Activated CD8-positive, alpha-beta T cell treated with anti-CD3 and anti-CD28 coated beads for 36 hours (primary cell): ENCODE measurements at places on chromosomes 3 and 15. TPM values are rescaled to one million over a fixed set of nuclear protein-coding genes. Genes with fewer than 3 reads are reported as not detected.

The BMF gene
- total RNA-seq = 4.3 TPM

DNA sequence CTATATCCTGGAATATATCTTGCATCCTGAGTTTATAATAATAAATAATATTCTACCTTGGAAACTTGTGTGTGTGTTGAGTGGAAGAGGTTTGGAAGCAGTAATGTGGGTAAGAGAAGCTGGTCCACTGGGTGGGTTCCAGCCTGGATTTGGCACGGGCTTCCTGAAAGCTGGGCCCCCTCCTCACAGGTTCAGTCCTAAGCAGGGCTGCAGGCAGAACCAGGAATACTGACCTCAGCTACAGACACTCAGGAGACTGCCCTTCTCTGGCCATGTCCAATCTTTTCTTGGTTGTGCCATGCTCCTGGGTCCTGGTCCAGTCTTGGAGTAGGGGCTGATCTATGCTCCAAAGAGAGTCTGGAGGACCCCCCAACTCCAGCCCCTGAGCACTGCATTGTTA lies 4.5 kb downstream of the MYD88 start:
- no peak for DNase-seq
- no peak overlapping the region for H3K27ac ChIP-seq
- H3K4me1 ChIP-seq = peaks cover 27% of the 10 kb centered on the region
- no peaks in the 10 kb centered on the region for H3K27me3 ChIP-seq
- H3K4me3 ChIP-seq = no peak overlapping the region
- peaks cover 20% of the 10 kb centered on the region for H3K36me3 ChIP-seq

DNA sequence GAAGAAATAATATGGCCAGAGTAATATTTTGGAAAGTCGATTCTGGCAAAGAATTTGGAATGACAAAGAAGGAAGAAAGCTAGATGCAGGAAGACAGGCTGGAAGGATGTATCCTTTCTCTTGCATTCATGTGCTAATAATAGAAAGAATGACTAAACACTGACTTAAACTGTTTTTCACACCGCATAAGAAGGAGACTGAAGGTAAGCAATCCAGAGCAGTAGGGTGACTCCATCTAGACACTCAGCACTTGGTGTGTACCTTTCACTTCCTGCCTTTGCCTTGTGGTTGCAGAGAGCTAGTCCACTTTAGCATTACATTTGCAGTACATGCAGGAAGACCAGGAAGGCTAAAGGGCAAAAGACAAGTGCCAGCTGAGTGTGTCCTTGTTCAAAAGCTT lies 234.6 kb downstream of the RBMS3 start:
- peaks cover 5% of the 10 kb centered on the region for H3K27me3 ChIP-seq
- H3K4me3 ChIP-seq = no peak overlapping the region
- peaks cover 6% of the 10 kb centered on the region for H3K4me1 ChIP-seq
- peak; percentile 5 for DNase-seq
- H3K27ac ChIP-seq = no peak overlapping the region

DNA sequence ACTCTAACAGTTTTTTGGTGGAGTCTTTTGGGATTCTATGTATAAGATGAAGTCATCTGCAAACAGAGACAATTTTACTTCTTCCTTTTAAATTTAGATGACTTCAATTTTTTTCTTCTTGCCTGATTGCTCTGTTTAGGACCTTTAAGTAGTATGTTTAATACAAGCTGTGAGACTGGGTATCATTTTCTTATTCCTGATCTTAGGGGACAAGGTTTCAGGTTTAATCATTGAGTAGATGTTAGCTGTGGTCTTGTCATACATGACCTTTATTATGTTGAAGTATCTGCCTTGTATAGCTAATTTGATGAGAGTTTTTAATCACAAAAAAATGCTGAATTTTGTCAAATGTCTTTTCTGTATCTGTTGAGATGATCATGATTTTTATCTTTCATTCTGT lies 20.6 kb downstream of the GRM2 start:
- H3K36me3 ChIP-seq = no peaks in the 10 kb centered on the region
- peaks cover 35% of the 10 kb centered on the region for H3K4me1 ChIP-seq
- H3K4me3 ChIP-seq = peak overlapping the region; percentile 7
- H3K27me3 ChIP-seq = peaks cover 1% of the 10 kb centered on the region
- DNase-seq = no peak

The SHISA5 gene
- total RNA-seq = 65.9 TPM

DNA sequence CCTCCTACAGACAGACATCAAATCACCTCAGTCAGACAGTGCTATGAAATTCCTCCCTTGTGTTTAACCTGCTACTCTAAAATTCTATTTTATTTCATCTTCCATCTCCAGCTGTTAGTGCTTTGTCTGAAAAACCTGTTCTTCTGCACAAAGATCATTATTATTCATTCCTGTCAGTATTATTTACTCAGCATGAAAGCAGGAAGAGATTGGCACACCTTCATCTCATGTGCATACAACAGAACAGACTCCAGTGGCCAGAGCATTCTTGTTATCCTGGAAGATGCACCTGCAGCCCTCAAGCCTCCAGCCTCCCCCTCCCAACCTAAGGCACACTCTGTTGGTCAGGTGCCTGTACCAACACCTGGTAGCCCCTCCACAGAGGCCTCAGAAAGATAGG lies 1.8 kb upstream of the ROPN1B start:
- H3K27me3 ChIP-seq = peaks cover 16% of the 10 kb centered on the region
- no peaks in the 10 kb centered on the region for H3K36me3 ChIP-seq
- no peak overlapping the region for H3K4me3 ChIP-seq
- H3K27ac ChIP-seq = no peak overlapping the region
- H3K4me1 ChIP-seq = peaks cover 2% of the 10 kb centered on the region

The CACNA2D3 gene
- total RNA-seq = not detected

The MESP2 gene
- not detected for total RNA-seq
